ENCODE measurements at places on chromosomes 1 and 21.

- DNase-seq = no peak
These were observed 8.9 kb upstream of the MUTYH start for GRCh38 chr1:45348966-45349677.

- no peak for DNase-seq
These were observed 9.9 kb downstream of the TP73 start for GRCh38 chr1:3662080-3662671.

GRCh38 chr1:24202987-24203386 lies 15.9 kb upstream of the IFNLR1 start:
- no peak for DNase-seq

DNA sequence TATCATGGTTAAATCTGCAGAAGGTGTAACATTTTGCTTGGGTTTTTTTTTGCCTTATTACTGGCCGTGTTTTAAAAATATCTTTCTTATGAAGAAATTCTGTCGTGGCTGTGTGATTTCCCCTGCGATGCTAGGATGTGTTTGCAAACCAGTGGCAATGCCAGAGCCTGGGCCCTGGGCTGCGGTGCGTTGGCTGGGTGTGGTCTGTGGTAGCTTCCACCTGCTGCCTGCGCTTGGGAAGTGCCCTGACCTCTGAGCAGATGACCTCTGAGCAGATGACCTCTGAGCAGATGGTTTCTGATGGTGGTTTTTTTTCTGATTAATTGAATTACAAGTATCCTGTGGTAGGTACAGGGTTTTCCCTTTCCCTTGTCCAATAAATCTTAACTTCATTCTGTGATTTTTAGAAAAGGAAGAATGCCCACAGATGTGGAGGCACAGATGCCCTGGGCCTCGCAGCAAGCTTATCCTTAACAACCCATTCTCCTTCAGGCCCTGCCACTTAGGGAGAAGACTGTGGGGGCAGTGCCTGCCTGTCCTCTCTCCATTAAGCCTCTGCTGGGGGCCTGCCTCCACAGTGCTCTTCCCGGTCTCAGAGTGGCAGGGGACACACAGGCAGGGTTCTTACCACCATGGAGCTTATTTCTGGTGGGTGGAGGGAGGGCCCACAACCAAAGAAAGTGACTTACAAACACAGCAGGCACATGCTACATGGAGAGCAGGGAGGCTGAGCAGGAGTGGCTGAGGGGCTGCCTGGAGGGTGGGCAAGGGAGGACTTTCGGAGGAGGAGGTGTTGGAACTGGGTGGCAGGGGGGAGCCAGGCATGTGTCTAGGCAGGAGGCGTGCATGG lies 81.7 kb downstream of the PCBP3 start:
- DNase-seq = no peak

DNA sequence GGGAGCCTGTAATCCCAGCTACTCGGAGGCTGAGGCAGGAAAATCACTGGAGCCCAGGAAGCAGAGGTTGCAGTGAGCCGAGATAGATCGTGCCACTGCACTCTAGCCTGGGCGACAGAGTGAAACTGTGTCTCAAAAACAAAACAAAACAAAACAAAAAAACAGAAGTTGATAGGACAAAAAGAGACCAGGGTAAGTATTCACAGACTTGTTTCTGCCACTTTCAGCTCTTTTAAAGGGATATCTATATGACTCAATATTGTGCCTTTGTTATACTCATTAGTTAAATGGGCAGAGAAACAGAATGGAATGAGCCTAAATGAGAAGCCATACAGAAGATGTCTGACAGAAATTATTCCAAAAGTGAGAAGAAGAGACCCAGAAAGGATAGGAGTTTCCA lies 23.1 kb upstream of the ABL2 start:
- DNase-seq = no peak

DNA sequence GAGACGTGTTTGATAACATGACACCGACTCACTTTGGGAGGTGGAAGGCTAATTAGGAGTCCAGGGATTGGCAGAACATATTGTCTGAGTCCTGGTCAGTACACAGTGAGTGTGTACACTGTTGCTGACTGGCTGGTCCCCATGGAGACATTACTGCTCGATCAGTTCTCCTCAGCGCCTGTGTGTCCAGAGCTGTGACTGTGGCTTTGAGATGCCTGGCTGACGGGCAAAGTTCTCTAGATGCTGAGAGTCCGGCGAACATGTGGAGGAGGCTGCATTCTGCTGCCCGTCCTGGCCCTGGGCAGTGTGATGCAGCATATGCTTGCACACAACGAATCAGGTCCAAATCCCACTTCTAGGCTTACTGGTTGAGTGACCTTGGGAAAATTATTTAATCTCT lies 280.1 kb upstream of the ST6GALNAC5 start:
- no peak for DNase-seq

DNA sequence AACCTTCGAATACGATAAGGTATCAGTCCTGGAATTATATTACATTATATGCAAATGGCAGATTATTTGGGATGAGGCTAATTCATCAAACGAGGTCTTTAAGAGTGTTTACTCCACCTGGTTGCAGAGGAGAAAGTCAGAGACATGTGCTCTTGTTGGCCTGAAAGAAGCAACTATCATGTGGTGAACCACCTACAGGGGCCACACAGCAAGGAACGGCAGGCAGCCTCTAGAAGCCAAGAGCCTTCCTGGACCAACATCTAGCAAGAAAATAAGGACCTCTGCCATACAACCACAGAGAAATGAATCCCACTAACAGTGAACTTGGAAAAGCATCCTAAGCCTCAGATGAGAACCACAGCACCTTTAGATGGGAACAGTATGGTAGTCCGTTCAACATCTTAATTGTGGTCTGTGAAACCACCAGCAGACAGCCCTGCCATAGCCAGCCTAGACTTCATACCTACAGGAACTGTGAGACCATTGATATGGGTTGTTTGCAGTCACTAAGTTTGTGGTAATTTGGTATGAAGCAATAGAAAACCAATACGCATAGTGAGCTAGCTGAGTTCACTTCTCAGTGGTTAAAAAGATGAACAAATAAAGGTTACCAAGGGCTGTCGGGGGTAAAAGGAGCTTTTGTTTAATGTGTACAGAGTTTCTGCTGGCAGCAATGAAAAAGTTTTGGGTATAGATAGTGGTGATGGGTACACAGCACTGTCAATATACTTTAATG lies 345.7 kb upstream of the RUNX1 start:
- DNase-seq = no peak

GRCh38 chr1:215143497-215143896 lies 61.0 kb downstream of the KCNK2 start:
- no peak for DNase-seq

DNA sequence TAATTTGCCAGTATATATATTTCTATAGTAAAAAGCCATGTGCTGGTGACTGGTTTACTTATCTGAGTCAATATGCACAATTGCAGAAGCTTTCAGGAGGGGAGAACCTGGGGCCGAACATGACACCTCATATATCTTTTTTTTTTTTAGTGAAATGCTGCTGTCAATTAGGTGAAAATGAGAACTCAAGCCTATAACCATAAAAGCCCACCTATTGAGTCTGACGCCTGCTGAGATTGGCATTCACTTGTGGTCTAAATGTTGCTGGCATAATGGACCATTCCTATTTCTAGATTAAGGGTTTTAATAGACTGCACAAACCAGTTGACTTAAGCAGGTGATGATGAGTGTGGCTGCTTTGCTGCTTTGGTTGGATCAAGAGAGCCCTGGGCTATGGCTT lies 10.8 kb downstream of the NTMT2 start:
- DNase-seq = no peak

DNA sequence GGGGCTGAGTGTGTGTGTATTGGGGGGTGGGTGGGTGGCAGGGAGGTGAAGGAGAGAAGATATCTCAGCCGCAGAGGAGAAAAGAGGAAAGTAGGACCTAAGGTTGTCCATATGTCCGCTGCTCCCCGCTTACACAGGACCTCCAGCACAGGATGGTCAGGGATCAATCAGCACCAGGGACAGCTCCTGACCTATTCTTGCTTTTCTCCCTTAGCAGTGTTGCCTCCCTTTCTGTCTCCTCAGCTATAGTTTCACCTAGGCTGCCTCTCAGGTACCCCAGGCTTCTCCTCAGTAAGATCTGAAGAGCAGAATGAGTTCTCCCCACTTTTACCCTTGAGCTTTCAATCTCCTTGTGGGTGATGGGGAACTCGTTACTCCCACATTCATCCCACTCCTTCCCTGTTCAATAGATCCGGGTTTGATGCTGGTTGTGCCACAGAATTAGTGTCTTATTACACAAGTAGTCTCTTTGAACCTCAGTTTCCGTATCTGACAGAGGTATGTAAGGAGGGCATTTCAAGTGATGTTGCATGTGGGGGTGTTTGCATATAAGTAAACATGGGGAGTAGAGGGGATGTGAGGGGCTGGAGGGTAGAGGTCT lies 1.4 kb upstream of the DPH2 start:
- no peak for DNase-seq

- no peak for DNase-seq
These were observed 10.4 kb upstream of the SYCP1 start for GRCh38 chr1:114844270-114844669.

GRCh38 chr1:168894397-168894903 lies 165.4 kb upstream of the DPT start:
- DNase-seq = no peak

- DNase-seq = no peak
These were observed 54.7 kb upstream of the DNAH14 start for GRCh38 chr1:224874775-224875174.

GRCh38 chr1:172653015-172653709 lies 5.7 kb upstream of the FASLG start:
- DNase-seq = no peak

DNA sequence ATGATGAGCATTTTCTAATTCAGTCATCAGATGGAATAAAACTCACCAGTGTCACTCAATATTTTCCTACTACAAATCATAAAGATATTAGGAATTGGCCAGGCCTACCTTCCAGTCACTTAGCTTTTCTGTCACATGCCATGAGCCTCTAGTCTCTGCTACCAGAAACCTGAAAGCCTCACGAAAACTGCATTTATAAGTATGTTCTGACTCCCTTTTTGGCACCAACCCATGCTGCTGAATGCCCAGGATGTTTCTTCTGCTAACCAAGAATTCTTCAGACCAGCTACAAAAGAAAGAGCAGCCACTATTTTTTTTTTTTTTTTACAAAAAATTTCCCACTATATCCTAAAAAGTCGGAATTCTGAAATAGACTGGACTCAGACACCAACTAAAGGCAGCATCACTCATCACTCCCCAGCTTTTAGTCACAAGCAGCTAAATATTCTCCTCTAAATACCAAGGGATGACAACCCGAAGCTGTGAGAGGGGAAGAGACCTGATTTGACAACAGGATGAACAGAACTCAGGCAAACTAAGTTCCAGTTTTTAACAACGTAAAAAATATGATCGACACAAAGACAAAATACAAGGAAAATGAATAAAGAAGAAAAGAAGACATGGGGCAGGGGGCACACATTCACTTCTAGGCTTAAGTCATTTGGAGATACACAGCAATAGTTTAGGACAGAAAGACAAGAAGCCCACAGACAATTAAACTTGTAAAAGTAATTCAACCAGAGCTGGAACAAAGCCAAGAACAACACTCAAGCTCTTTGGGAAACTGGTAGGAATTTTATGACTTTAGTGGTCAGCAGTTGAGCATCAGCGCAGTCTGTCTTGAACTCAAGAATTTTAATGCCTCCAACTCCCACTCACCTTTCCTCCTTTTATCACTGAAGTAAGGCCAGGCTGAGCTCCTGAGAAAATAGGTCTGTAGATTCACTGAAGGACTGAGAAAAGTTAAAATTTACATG lies 1.7 kb downstream of the DCAF8 start:
- DNase-seq = no peak

DNA sequence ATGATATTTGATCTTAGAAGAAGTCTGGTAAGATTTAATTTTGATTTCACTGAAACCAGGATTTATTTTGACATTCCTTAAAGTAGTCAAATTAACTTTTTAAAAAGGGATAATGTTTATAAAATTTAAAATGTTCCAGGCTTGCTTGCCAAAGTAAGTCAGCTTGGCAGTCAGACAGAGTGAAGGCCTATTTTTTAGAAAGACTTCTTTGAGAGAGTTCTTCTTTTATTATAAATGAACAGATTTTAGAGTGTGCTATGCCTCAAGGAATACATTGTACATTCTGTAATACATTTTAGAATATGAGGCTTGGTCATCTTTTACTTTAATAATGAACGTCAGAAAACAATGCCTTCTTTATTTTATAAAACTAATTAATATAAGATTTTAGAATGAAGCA lies 138.7 kb downstream of the DISP1 start:
- DNase-seq = no peak

GRCh38 chr1:16064536-16065268 lies 8.7 kb downstream of the FAM131C start:
- DNase-seq = no peak
